Activated naive CD8-positive, alpha-beta T cell treated with anti-CD3 and anti-CD28 coated beads for 36 hours (primary cell): ENCODE measurements at places on chromosomes 12 and 14. TPM values are rescaled to one million over a fixed set of nuclear protein-coding genes. Genes with fewer than 3 reads are reported as not detected.

DNA sequence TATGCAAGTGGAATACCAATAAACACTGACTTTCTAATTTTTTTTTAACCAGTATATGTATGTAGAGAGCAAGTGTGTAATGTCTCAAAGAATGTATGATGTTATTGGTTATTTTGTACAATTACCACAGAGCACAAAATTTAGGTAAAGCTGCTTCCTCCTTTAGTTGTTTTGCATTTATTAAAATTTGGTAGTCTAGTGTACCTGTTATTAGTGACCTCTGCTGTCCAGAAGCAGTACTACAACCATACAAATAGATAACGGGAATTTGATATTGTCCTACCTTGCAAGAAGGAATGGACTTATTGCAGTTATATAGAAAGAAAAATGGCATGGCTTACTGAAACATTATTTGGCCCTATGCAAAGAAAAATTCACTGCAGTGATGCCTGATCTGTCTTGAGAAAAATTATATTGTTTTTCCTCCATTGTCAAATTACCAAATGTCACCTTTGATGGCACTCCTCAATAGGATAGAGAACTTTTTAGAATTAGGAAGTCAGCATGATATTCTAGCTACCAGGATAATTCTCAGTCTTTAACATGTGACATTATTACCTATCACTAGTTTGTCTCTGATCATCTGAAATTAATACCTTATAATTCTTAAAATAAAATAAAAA, 153.9 kb upstream of the RMST start:
- H3K27me3 ChIP-seq, result peaks cover 13% of the 10 kb centered on the region
- H3K36me3 ChIP-seq, result no peaks in the 10 kb centered on the region
- H3K4me3 ChIP-seq, result no peak overlapping the region
- H3K27ac ChIP-seq, result no peak overlapping the region
- no peaks in the 10 kb centered on the region for H3K4me1 ChIP-seq
- DNase-seq, result no peak

DNA sequence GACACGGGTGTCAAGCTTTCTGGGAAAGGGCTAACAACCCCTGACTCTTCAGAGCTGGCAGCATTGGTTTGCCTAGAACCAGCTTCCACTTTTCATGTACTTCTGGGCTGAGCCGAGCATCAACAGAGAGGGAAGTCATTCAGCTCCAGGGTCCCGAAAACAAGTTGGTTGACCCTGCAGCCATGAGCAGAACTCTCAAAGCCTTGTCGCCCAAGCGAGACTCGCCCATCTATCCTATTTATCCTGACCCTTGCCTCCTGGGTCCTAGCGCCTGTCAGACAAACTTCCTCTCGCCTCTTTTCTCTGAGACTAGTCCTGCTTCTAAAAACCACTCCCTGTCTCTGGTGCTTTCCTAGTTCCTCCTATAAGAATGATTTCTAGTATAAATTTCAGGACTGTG, 47.9 kb downstream of the ASCL4 start:
- H3K27me3 ChIP-seq, result peaks cover 12% of the 10 kb centered on the region
- H3K36me3 ChIP-seq, result no peaks in the 10 kb centered on the region
- H3K4me3 ChIP-seq, result no peak overlapping the region
- no peak for DNase-seq

DNA sequence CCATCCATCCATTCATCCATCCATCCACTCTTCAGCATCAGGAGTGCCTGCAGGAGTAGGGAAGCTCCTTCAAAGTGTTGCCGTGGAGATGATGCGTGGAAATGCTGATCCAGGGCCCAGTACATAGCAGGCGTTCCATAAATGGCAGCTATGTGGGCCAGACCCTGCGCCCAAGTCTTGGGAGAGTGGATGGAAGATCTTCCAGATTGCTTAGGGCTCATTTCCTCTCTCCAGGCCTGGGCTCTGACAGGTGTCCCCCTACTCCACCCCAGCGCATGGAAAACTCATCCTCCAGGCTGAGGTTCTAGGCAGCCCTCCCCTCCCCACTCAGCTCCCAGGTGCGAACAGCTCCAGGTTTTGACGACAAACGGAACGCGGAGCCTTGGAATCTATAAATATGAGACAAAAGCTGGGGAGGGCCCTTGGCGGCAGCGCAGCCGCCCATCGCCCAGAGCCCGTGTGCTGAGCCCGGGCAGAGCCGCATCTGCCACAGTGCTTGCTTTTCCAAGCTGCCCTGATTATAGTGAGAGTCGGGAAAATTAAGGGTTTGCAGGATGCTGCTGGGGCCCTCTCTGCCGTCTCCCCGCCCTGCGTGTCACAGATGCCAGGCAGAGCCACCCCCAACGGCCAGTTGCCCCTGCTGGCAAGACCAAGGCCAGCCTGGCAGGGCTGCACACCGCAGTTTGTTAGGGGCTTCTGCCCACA, 1.6 kb downstream of the BEGAIN start:
- DNase-seq, result no peak
- H3K4me3 ChIP-seq, result peak overlapping the region; percentile 57
- no peak overlapping the region for H3K27ac ChIP-seq
- H3K36me3 ChIP-seq, result no peaks in the 10 kb centered on the region

DNA sequence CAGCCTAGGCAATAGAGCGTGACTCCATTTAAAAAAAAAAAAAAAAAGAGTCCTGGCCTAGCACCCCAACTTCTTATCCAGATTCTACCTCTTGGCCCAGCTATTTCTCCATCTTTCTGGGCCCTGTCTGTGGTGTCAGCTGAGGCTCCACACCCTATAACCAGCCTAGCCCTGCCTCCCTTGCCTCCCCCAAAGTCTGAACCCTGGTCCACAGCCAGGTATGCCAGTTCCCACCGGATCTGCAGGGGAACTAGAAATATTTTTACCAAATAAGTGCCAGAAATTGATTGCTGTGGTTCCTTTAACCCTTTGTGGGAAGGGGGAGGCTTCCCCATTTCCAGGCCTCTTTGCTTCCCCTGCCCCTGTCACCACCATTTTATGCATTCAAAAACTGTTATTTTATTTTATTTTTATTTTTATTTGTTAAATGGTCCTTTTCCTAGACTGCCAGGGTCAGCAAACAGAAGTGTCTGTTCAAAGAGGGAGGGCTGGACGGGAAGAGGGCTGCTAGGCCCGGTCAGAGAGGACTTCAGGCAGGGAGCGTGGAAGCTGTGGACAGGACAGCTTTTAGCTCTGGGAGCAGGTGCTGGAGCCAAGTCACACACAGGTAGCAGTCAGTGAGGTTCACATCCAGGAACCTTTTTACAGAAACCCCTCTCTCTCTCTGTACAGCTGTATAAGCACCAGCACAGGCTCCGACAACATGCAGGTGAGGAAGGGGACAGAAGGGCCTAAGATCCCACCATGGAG, 23.2 kb downstream of the TTC9 start:
- H3K4me3 ChIP-seq, result no peak overlapping the region
- no peaks in the 10 kb centered on the region for H3K27me3 ChIP-seq
- DNase-seq, result no peak
- peaks cover 14% of the 10 kb centered on the region for H3K36me3 ChIP-seq
- H3K4me1 ChIP-seq, result peaks cover 63% of the 10 kb centered on the region

GRCh38 chr14:100860556-100861187, 34.8 kb downstream of the MEG3 start:
- H3K27me3 ChIP-seq, result peaks cover 6% of the 10 kb centered on the region
- no peak overlapping the region for H3K4me3 ChIP-seq
- DNase-seq, result no peak
- H3K4me1 ChIP-seq, result no peaks in the 10 kb centered on the region
- H3K36me3 ChIP-seq, result no peaks in the 10 kb centered on the region

- peaks cover 9% of the 10 kb centered on the region for H3K4me1 ChIP-seq
- no peaks in the 10 kb centered on the region for H3K27me3 ChIP-seq
- DNase-seq, result no peak
- no peak overlapping the region for H3K27ac ChIP-seq
- peaks cover 28% of the 10 kb centered on the region for H3K36me3 ChIP-seq
Measured at GRCh38 chr12:8050600-8051250, 15.4 kb downstream of the C3AR1 start.

The NOXRED1 gene
- total RNA-seq, result 0.26 TPM

The REP15 gene
- total RNA-seq, result 0.33 TPM

The CPNE6 gene
- total RNA-seq, result not detected
